ENCODE measurements at places on chromosomes 2 and 18.

- no peak for DNase-seq
These were observed 101.7 kb upstream of the RBBP8 start for GRCh38 chr18:22831441-22831904.

GRCh38 chr2:75608684-75609333 lies 37.8 kb upstream of the MRPL19 start:
- DNase-seq = peak; percentile 42

- DNase-seq = no peak
These were observed 50.6 kb upstream of the DOK6 start for GRCh38 chr18:69349912-69350597.

GRCh38 chr2:30475542-30475941 lies 28.5 kb downstream of the LCLAT1 start:
- DNase-seq = no peak

- no peak for DNase-seq
These were observed 140.8 kb downstream of the BCL11A start for GRCh38 chr2:60412620-60413019.

GRCh38 chr2:181910028-181910831 lies 18.7 kb downstream of the ITPRID2 start:
- DNase-seq = no peak

DNA sequence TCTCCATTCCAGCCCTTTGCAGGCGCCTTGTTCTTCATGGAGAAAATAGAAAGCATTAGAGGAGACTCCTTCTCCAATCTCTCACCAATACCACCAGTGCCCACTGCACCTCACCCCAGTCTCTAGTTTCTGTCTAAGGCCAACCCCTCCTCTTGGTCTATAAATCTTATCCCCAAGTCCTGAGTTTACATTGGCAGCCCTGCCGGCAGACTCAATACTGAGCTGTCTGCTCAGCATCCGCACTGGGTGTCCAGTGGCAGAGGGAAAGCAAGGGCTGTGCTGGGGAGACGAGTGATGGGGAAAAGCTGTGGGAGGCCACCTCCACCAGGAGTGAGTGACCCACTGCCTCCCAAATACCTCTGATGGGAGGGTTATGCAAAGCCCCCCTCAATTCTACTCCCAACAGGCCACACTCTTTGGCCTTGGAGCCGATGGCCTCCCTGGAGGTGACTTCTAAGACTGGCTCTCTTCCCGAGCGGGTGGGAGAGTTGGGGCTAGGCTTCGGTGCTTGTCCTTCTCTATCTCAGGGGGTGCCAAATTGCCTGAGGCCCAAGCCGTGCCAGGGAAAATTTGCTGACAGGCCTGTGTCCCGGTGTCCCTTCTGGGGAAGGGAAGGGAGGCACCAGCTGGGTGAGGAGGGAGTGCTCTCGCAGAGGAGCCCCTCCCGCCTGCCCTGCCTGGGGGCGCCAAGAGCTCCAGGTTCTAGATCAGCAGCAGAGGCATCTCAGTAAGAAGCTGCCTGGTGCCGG lies 165.2 kb upstream of the MSH6 start:
- no peak for DNase-seq

DNA sequence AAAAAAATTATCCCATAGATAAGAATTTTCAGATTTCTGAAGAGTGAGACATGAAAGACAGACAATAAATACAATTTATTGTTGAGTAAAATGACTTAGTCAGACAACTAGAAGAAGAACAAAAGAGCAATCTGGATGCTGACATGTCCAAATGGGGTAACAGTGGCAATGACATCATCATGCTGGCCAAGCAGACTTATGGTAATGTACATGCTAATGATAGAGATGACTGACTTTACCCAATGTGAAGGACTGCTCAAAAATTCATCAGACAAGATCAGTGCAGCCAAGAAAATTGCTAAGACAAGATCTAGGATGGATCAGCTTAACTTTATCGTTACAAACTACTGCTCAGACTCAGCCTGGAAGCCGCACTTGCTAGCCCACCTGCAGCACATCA lies 70.5 kb upstream of the SRD5A2 start:
- DNase-seq = no peak

DNA sequence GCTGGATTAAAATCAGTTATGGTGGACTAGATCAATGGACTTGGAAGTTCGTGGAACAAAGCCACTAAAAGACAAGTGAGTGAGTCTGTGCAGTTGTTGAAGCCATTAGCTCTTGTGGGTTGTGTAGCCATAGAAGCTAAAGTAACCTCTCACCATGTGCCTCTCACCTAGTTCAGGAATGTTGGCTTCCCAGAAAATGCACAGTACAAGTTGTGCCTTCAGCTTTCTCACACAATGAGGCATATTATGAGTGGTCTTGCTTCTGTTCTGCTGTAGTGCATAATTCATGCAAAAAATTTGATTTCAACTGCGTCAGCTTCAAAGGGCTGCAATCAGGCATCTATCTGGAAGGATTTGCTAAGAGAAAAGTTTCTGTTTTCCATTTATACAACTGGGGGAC lies 26.2 kb downstream of the CERS6 start:
- no peak for DNase-seq

DNA sequence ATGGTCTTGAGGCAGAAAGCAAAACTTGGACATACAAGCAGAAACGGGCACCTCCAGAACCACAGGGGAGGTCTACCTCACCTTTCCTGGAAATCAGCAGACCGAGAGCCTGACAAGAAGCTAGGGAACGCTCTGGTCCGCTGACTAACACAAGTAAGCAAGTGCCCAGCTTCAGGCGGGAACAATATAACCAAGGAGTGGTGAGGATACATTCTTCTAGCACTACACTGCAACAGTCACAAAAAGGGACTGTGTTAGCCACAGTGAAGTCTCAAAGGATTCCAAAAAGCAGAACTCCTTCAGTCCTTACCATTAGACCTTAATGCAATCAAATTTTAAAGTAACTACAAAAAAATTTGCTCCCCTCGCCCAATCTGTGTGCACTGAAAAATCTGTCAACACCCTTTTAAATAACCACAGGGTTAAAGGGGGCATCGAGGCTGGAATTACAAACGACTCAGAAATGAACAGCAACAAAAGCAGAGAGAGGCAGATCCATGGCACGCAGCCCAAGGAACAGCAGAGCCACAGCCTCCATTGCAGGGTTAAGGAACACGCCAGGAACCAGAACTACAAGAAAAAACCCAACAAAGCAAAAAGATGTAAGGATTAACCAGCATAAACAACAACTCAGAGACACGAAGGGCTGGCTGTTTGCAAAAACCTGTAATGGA lies 7.1 kb downstream of the THAP4 start:
- DNase-seq = no peak

GRCh38 chr18:39318008-39318407 lies 1752.4 kb upstream of the CELF4 start:
- no peak for DNase-seq

- no peak for DNase-seq
These were observed 81.0 kb downstream of the GPR39 start for GRCh38 chr2:132497591-132497990.

DNA sequence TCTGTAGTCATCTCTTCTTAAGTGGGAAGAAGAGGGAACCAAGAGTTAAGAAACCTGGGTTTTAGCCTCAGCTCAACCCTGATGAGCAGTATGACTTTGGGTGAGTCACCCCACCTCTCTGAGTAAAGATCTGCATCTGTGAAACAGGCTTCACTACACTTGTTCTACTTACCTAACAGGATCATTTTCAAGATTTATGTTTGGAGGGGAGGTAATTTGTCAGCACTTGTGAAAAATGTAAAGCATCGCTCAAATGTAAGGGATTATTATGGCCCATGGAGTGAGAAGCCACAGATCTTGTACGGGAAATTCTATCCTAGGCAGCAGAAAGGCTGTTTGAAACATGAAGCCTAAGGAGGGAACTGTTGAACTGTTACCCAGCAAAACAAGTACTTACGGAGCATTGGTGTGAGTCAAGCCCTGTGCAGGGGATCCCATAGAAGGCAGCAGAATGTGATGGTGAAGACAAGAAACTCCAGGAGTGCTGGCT lies 160.6 kb downstream of the PRKCE start:
- DNase-seq = no peak

GRCh38 chr2:210541290-210541902 lies 15.0 kb upstream of the CPS1 start:
- DNase-seq = no peak

DNA sequence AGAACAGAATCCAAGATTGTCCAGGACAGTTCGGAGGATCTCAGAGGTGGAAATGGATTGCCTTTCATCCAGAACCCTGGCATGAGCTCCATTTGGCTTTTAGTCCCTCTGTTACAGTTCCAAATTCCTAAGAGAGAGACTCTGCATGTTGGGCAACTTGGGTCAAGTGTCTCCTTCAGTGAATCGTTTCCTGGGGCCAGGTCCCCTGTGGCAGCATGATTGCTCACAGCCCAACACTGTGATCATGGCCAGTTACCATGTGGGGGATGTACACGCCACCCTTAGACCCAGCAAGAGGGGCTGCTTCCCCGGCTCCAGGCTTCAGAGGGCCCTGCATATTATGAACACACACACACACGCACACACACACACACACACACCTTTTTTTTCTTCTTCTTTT lies 118.6 kb upstream of the GLI2 start:
- DNase-seq = no peak

- DNase-seq = no peak
These were observed 852.9 kb downstream of the DCDC2C start for GRCh38 chr2:4556135-4556896.

DNA sequence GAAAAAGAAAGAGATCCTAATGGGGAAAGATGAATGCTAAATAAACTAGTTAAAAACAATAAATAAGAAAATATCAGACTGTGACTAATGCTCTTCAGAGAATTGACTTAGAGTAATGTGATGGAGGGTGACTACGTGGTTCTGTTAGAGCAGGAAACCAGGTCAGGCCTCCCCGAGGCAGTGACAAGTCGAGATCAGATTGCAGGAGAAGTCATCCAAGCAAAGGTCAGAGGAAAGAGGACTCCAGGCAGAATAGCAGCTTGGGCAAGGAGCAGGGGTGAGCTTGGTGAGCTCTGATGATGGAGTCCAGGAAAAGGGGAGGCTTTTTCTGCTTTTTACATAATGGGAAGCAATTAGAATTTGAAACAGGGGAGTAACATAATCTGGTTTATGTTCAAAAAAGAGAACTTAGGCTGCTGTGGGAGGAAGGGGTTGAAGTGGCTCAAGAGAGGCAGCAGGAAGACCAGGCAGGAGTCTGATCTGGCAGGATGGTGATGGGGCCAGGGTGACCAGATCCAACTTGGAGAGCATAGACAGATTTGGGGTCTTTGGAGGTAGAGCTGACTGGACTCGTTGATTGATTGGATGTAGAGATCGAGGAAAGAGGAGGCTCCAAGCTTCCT lies 27.3 kb upstream of the ITGB6 start:
- no peak for DNase-seq

DNA sequence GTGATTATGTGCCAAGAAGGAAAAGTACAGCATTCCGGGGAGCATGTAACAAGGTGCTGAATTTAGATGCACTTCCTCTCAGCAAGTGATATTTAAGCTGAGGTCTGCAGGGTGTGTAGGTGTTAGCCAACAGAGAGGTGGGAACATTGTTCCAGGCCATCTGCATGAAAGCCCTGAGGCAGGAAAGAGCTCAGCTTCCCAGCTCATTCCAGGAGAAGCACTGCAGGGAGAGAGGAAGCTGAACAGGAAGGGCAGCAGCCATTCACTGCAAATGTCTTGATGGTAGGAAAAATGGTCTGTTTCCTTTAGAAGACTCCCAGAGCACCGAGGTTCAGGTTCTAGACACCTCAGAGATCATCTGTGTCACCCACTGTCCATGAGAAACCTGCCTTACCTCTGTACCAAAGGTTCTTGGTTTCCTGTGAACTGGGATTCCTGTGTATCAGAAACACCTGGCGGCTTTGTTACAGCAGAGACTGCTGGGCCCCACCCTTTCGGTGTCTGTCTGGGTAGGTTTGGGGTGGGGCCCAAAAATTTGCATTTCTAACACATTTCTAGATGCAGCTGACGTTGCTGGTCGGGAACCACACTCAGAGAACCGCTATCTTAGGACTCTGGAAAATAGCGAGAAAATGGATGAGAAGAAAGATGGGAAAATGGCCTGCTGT lies 84.0 kb downstream of the RTN4 start:
- no peak for DNase-seq

DNA sequence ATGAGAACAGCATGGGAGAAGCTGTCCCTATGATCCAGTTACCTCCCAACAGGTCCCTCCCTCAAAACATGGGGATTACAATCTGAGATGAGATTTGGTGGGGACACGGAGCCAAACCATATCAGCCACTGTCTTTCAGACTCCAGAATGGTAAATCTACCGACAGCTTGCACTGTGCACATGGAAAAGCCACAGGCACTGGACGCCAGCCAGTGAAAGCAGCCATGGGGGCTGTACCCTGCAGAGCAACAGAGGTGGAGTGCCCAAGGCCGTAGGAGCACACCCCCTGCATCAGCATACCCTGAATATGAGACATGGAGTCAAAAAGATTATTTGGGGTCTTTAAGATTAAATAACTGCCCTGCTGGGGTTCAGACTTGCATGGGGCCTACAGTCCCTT lies 218.4 kb downstream of the PDE1A start:
- DNase-seq = no peak

DNA sequence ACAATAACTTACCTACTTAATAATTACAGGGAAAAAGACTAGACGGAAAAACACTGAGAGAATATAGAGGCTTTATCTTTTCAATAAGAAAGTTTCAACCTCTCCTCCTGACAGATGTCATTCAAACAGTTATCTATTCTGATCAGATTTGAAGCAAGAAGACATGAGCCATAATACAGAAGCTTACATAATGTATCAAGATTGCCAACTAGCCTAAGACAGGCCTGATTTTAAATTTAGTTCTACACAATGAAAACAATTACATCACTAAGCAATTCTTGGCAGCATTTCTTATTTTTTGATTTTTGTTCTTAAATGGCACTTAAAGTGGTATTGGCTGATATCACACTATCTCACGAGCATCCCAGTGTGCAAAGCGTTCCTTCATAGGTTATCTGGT lies 41.6 kb downstream of the GPR155 start:
- DNase-seq = no peak

- no peak for DNase-seq
These were observed 289.6 kb downstream of the SOCS6 start for GRCh38 chr18:70578480-70578879.

GRCh38 chr2:218713922-218714321 lies 3.3 kb downstream of the TTLL4 start:
- no peak for DNase-seq

- DNase-seq = no peak
These were observed 387.3 kb upstream of the SYT4 start for GRCh38 chr18:43664487-43665008.

DNA sequence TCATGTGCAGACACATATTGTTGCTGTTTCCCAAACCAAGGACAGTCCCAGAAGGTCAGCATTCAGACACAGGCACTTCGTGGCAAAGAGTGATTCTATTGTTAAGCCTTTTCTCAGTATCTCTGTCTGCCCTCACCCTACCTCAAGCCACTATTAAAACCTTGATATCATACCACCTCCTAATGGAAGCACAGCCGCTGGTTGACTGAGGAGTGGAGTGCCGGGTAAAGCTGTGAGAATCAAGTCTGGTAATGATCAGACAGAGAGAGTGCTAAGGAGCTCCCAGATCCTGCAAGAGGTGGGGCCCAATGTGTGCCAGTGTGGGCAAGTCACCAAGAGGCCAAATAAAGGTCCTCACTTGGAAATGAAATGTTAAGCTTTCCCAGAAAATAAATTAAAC lies 819.5 kb downstream of the BCL11A start:
- no peak for DNase-seq

All from CD4-positive, alpha-beta T cell treated with Interleukin-2 at 100 ng/mL for 4 hours (primary cell).